ENCODE measurements at places on chromosomes 1 and 21.

- DNase-seq, result no peak
Measured at GRCh38 chr1:97433094-97433823, 487.6 kb downstream of the DPYD start.

- DNase-seq, result no peak
Measured at GRCh38 chr1:68811806-68812205, 314.9 kb upstream of the DEPDC1 start.

GRCh38 chr1:90989990-90990389, 31.8 kb downstream of the ZNF644 start:
- no peak for DNase-seq

GRCh38 chr1:154609398-154610380, 1.7 kb upstream of the ADAR start:
- DNase-seq, result peak; percentile 64

DNA sequence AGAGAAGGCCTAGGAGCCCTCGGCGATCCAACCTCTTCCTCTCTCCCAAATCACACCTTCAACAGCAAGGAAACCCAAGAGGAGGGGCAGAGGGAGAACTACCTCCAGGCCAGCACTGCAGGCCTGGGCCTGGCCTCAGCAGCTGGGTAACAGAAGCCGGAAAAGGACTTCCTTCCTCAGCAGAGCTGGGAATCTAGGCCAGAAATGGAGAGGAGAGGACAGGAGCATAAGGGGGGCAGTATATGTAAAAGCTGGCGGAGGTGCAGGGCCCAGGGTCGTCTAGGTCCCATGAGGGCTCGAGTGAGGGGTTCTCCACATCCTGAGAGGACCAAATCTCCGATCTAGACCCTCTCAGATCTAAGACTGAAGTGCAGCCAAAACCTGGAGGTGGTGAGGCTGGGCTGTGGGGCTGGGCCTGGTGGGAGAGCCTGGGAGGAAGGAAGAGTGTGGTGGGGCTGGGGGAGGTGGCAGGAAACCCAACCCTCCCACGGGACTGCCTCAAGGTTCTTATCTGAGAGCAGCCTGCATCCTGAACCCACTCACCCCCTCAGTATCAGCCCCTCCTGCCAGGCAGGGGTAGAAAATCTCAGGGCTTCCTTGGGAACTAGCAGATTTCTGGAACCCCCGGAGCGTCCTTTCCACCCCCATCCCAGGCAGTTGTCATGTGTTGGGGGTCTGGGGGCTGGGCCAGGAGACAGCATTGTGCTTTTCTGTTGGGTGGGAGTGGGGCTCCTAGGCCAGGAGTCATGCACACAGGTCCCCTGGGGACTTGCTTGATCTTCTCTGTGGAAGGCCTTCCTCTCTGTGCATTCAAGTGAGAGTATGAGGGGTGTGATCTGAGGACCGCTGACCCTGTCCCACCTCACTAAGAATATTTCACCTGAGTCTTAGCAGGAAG, 33.0 kb downstream of the PIK3C2B start:
- no peak for DNase-seq
